Urothelium cell line (cell line): ENCODE measurements at places on chromosomes 5 and 9.
A peak's percentile ranks its signal among the peaks of the same experiment; 100 is the strongest.

DNA sequence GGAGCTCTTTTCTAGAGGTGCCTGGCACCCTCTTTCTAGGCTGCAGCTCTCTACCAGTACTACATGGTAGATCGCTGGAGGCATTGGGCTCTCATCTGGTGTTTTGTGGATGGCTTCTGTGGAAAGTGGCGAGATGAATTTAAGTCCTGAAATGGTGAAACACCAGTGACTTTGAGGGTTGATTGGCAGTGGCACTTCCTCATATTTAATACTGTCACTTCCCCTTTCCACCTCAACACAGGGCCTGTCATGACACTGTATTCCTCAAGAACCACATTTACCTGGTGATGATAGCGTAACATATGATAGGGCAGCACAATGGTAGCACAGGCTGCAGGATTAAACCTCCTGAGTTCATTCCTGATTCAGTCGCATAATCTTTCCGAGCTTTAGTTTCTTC is 132.1 kb downstream of the KDM4C start:
- no peak for DNase-seq

DNA sequence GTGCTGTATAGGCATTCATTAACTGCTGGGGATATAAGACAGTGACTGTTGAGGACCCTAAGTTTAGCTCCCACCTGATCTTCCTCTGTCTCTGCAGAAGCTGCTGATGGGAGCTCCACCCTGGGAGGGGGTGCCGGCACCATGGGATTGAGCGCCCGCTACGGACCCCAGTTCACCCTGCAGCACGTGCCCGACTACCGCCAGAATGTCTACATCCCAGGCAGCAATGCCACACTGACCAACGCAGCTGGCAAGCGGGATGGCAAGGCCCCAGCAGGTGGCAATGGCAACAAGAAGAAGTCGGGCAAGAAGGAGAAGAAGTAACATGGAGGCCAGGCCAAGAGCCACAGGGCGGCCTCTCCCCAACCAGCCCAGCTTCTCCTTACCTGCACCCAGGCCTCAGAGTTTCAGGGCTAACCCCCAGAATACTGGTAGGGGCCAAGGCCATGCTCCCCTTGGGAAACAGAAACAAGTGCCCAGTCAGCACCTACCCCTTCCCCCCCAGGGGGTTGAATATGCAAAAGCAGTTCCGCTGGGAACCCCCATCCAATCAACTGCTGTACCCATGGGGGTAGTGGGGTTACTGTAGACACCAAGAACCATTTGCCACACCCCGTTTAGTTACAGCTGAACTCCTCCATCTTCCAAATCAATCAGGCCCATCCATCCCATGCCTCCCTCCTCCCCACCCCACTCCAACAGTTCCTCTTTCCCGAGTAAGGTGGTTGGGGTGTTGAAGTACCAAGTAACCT is 22.1 kb downstream of the PCDHGC5 start:
- no peak for DNase-seq

DNA sequence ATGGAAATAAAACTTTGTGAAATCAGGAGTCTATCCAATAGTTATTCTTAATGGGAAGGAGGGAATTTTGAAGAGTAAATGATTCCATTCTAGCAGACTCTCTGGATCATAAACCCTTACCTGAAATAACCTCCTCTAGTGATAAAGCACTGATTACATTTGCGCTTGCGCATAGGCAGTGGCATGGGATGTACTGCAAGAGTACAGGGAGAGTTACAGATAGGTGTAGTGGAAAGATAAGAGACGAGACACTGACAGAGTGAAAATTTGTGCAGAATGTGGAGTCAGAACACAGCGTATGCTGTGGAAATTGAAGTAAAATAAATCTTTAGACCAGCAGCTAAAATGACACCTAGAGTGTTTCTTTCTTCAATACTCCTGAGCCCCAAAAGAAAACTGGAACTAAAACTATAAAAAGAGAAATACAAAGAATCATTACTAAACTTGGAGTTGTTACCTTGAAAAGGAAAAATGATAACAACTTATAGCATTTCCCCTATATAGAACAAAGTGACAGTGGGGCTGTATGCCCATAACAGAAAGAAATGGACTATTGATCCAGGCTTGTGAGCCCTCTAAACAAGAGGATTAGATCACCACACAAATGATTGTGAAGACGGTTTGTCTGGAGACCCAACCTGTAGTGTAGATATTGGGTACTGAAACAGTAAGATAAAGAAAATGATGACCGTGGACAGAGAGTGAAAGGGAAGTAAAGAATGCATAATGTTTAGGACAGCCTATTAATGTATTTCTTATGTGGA is 1471.2 kb upstream of the NUDT12 start:
- no peak for DNase-seq

- no peak for DNase-seq
Measured at GRCh38 chr5:59917121-59917520, 23.6 kb upstream of the PDE4D start.

DNA sequence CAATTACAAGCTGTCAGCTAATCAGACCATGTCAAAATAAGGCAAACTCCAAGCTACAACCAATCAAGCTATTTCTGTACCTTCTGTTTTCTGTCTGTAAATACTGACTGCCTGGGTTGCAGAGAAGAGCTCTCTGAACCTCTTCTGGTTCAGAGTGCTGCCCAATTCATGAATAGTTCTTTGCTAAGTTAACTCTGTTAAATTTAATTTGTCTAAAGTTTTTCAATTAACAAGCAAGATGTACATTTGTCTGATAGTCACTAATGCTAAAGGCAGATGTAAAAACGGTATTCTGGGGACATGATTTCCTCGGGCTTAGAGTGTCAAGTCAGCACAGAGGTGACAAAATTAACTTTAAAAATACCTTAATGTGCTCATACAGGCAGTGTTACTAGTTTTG is 408.3 kb upstream of the CLINT1 start:
- no peak for DNase-seq

- DNase-seq: peak; percentile 18
Measured at GRCh38 chr5:152264645-152265254, 140.3 kb downstream of the NMUR2 start.

GRCh38 chr5:58341476-58341875 is 118.4 kb downstream of the PLK2 start:
- DNase-seq: no peak

GRCh38 chr5:145056800-145057199 is 778.3 kb downstream of the PRELID2 start:
- DNase-seq: peak; percentile 23

DNA sequence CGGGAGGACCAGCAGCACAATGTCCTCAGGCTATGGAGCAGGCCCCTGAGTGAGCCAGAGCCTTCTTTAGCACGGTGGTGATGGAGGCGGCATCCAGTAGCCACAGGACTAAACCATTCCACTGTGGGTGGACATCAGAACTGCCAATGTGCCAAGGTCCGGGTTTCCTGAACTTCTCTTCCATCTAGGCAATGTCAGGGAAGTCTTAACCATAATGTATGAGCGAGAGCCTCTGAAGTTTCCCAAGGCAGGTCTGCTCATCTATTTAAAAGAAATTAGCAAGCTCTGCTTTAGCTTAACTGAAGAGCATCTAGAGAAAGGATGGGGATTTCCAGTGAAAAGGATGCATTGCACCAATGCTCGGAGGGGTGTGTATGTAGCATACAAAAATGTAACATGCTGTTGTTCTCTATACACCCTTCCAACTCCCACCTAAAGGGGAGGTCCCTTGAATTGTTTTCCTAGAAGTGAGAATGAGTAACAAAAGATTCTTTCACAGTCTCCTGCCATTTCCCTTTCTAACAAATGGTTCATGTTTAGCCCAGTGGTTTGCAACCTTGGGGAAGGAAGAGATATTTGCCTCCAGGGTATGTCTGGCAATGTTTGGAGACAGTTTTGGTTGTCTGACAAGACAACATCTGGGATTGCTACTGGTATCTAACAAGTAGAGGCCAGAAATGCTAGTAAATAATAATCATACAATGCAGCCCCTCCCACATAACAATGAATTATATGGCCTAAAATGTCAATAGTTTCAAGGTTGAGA is 6.1 kb upstream of the RXFP3 start:
- no peak for DNase-seq

GRCh38 chr5:109695005-109695926 is 5.5 kb downstream of the MAN2A1 start:
- no peak for DNase-seq

- no peak for DNase-seq
Measured at GRCh38 chr5:179733772-179734126, 1.1 kb downstream of the MAML1 start.

GRCh38 chr5:124124711-124125229 is 612.8 kb downstream of the CSNK1G3 start:
- DNase-seq: no peak

GRCh38 chr5:3598207-3598606 is 2.6 kb downstream of the IRX1 start:
- no peak for DNase-seq

- no peak for DNase-seq
Measured at GRCh38 chr5:144085381-144085780, 85.1 kb downstream of the YIPF5 start.

- peak; percentile 30 for DNase-seq
Measured at GRCh38 chr5:166906991-166907713, 1384.3 kb upstream of the WWC1 start.

DNA sequence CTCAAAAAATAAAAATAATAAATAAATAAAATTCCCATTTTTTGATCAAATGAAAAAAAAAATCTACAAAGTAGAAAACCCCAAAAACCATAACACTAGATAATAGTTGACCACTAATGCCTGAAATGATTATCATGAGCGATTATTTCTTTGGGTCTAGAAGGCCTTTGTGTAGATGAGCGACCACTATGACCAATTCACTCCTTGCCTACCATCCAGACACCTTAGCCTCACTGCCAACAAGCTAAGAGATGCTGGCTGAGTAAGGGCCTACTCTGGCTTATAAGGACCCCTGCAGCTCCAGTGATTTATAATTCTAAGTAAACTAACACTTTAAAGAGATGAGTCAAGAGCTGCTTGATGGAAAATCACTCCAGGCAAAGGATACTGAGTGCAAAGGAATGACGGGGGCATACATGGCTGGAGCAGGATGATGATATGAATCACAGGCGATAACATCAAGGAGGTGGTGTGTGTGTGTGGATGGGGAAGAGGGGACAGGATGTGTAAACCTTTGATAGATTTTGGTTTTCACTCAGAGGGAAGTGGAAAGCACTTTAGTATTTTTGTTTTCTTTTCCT is 4.8 kb upstream of the F2RL1 start:
- DNase-seq: peak; percentile 55

DNA sequence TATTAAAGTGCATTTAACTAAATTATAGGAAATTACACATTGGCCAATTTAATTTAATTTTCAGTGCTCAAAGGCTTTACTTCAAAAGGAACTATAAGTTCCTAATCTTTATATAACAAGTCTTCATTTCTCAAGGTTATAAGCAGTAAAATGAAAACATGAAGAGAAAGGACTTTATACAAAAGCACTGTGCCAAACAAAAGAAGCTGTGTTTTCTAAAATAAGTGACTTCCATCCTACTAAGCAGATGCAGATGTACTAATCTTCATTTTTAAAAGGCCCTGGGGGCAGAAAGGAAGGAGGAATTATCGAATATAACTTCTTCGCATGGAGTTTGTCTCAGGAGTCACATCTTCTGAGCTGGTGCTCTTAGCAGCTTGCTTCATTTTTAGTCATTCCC is 81.4 kb downstream of the SHC3 start:
- no peak for DNase-seq

DNA sequence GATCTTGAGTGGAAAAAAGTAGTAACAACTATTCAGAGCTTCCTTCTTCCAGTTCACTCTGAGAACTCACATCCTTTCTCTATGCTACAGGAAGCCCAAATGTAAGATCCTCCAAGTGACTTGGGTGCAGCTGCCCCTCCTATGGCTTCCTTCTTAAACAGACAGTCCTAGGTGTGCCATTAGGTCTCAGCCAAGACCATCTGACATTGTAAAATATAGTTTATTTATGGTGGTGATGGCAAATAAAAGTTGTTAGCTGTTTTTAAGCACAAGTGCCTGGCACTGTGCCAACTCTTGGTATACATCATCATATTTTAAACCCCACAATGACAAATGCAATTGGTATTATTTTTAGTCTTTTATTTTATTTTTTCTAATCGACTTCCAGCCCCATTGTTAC is 58.1 kb downstream of the TMEM252 start:
- no peak for DNase-seq

DNA sequence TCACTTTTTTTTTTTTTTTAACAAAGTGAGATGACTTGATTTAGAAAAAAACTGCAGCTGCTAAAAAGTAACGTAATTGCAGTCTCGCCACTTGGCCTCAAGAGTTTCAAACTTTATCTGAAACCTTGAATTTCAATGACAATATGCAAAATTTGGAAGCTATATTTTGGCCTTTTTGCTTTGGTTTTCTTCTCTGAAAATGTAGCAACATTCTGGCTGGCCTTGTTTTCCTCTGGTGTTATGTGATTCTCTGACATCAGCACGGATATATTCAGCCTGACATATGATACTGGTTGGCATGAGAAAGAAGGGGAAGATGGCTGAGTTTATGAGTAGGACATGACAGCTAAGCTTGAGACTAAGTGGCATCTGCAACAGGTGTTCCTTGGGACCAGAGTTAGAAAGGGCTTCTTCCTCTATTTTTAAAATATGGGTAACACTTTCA is 136.5 kb downstream of the MEF2C start:
- no peak for DNase-seq

- DNase-seq: no peak
Measured at GRCh38 chr5:85017261-85017660, 632.6 kb upstream of the EDIL3 start.

DNA sequence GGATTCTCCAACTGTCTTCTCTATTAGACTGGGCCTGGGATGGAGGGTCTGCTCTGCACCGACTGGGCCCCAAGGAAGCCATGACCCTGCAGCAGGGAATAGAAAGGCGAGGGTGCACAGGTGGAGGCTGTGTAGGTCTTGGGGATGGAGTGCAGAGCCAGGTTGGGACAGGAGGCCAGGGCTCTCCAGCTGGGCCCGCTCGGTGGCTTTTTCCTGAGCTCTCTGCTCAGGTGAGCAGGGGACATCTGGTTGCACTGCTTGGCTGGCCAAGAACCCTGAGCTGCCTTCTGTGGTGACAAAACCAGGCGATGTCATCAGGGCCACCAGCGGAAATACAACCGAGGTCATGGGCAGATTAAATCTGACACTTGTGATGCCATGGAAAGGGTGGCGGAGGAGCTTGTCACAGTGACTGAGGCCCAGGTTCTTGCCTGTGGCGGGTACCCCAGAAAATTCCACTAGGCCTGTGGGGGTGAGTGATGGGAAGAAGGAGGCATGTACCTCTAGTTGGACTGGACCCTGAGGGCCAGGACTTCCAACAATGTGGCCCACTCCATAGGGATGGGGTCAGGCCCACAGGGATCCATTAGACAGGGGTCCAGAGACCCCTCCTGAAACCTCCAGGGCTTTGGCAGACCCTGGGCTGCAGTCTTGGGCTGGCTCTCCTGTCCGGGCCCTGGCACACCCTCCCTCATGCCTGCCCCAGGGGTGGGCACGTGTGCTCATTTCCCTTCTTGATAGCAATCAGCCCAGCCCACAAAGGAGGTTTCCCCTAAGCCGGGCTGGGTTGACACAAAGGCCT is 4.4 kb upstream of the IL3 start:
- DNase-seq: no peak
